Cerebellar nuclear complex (tissue), 1 donor: ENCODE measurements at places on chromosomes 7 and 10.

DNA sequence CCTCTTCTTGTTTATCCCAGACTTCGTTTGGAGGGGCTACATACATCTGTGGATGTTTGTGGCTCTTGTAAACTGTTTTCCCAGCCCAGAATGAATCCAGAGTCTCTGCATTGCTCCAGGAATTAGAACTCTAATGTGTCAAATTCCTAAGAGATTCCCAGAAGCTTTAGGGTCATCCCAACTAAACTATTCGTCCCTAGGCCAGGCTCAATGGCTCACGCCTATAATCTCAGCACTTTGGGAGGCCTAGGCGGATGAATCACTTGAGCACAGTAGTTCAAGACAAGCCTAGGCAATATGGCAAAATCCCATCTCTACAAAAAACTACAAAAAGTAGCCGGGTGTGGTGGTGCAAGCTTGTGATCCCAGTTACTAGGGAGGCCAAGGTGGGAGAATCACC, 28.5 kb downstream of the ARHGAP19 start:
- DNase-seq: no peak

GRCh38 chr7:96734343-96734742, 24.7 kb upstream of the SEM1 start:
- DNase-seq: no peak

DNA sequence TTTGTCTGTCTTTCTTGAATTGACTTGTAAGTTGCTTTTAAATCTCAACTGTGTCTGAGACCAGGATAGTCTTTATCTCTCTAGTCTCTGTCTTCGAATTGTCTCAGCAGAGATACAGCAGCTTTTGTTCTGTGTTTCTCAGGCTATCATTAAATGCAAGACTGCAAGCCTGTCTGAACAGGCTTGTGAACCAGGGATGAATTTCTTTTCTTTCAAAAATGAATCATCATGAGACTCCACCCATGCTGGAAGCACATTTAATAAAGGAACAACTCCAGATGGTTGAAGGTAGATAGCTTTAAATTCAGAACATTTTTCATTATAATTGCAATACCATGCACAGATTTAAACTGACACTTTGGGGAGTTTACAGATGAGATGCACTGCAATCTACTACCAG, 155.9 kb downstream of the SEC23IP start:
- no peak for DNase-seq

- no peak for DNase-seq
Measured at GRCh38 chr10:78288663-78289062, 255.0 kb downstream of the RPS24 start.

DNA sequence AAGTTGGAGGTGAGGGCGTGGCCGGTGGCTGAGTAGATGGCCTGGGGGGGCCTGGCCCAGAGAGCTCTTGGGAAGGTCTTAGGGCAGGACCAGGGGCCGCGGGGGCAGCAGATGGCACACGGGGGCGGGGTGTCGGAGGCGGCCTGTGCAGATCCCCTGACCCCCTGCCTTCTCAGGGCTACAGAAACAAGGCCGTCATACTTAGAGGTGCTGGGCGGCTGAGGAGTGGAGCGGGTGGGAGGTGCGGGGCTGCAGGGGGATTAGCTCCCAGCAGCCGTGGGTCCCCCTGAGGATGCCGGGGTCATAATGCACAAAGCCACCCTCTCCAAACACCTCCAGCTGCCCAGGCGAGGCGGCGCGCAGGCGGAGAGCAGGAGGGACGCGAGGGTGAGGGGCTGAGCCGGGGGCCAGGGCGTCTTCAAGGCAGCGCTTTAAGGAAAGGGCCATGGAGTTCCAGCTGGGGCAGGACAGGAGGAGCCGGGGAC, 40.4 kb upstream of the ZNF32 start:
- no peak for DNase-seq

DNA sequence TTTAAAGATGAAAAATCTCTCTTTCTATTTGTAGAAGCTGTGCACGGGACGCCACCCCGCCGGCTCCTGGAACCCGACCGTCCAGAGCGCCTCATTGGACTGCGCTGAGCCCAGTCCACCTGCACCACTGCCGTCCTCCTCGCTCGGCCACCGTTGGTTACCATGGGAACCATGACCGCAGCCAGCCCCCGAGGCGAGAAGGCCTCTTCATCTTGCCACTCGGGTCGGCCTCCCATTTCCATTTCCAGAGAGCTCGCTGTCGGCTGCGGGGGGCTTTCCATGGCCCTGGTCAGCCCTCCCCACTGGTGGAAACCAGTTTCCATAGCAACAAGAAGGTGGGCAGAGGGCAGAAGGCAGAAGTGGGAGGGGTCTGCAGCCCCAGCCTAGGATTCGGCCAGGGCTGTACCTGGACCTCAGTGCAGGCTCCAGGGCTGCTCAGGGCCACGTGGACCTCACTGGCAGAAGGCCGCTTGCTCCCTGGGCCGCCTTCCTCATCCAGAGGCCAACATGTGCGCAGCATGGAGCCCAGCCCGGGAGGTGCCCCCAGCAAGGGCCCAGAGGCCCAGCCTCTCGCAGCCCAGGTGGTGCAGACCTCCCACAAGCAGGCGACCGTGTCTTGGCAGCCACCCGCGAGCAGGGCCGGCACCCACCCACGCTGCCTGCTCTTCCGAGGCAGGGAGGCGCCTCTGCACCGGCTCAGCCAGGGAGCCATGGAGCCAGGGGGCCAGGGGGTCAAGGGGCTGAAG, 283.5 kb upstream of the PPP2R2D start:
- DNase-seq: no peak

DNA sequence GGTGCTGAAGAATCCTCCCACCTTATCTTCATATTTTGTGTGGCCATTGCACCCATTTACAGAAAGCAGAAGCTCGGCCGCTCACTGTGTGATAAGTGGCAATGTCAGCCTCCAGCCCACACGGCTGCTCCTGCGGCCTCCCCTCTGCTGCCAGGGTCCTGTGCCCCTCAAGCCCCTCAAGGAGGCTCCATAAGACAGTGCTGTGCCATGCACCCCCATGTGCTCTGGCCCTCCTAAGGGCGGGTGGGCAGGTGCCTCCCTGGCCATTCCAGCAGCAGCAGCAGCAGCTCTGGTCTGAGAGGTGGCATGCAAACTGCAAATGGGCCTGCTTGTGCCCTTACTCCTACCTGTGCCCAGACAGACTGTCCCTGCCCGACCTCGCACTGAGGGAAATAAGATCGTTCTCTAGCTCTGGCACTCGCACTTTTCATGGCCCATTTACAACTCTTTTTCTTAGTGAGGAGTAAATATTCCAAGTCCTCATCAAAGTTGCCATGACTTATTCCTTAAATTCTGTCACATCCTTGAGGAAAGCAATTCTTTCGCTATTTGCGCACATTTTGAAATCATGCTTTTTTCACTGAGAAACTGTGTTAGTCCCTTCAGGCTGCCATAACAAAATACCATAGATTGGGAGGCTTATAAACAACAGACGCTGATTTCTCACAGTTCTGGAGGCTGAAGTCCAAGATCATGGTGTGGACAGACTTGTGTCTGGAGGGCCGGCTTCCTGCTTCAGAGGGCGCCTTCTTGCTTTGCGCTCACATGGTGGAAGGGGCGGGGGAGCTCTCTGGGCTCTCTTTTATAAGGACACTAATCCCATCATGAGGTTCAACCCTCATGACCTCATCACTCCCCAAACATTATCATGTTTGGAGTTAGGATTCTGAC, 187.8 kb downstream of the COBL start:
- DNase-seq: no peak

DNA sequence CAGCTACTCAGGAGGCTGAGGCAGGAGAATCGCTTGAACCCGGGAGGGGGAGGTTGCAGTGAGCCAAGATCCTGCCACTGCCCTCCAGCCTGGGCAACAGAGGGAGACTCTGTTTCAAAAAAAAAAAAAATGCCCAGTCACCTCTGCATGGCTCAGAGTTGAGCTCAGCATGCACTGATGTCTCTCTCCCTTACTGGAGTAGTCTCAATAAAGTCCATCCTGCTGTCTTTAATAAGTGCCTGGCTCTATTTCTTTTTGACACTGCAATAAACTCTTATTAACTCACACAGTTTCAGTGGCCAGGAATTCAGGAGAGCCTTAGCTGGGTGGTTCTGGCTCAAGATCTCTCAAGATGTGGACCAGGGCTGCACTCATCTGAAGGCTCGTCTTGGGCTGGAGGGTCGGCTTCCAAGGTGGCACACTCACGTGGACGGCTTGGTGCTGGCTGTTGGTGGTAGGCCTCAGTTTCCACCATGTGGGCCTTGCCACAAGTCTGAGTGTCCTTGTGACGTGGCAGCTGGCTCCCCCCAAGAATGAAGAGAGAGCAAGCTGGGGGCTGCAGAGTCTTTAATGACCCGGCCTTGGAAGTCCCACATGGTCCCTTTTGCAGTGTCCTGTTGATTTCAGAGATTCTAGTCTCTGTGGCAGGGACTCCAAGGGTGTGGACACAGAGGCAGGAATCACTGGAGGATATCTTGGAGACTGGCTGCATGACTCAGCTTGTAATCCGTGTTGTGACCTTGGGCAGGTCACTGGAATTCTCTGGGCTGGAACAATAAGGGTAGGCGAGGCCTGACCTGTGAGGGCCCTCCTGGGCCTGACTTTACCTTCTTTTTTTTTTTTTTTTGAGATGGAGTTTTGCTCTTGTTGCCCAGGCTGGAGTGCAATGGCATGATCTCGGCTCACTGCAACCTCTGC, 85.9 kb upstream of the KMT2C start:
- DNase-seq: no peak

DNA sequence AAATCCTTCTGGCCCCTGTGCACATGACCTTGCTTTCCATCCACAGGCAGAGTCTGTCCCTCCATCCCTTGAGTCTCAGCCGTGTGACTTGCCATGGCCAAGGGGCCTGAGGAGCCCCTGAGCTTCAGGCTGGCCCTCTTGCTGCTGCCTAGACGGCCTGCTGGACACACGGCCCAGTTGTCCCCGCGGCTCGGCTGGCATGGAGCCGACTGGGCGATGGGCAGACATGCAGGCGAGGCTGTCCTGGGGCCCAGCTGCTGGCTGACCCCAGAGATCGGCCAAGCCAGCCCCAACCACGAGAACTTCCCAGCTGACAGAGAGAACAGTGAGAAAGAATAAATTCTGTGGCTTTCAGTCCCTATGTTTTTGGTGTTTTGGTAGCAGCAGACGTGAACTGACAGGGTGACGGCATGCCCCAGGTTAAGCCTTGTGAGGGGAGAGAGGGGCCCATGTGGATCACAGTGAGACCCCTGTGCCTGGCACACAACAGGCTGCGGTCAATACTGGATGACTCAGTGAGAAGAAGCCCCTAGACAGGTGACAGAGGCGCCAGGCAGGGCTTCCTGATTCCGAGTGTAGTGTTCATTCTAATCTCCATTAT, 11.7 kb downstream of the PRKAG2 start:
- no peak for DNase-seq

- no peak for DNase-seq
Measured at GRCh38 chr7:16421333-16422102, at the start of gene CRPPA. Gene CRPPA, minus strand, starts transcription at chr7:16421538. Its CDS starts 216 bp downstream, at chr7:16421322.

GRCh38 chr7:41811941-41812340, 109.1 kb upstream of the INHBA start:
- DNase-seq: no peak

DNA sequence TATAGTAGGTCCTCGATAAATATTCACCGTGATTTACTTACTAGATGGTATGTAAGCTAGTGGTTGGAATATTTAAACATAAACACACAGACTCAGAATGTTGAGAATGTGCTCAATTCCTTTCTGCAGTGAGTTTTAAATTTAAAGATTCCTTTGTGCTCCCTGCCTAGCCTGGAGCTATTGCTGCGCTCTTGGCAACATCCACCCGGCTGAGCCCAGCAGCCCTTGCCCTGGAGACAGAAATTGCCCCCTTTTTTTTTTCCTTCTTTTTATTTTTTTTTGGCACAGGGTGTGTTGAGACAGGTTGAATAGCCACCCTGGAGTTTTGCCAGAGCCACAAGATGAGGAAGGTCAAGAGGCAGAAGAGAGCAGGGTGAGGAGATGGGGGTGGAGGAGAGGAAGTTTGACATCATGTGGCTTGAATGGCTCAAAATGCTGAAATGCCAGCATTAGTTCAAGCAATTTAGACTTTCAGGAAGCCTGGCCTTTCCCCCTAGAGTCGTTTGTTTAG, 180.8 kb downstream of the PRKCQ start:
- no peak for DNase-seq

DNA sequence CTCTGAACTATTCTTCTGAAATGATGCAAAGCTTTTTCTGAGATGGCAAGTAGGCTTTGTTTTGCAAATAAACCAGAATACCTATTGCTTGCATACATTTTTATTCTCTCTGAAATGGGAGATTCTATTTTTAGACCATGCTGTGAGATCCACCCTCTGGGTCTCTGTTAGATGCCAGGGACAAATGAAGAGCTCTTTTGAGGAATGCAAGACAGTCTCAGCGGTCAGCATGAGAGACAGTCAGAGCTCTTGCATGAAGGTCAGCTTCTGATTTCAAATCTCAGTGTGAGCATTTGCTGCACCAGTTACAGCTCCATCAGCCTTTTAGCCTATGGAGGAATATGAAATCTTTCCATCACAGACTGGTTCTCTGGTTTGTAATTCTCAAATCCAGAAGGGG, 429.9 kb upstream of the KLF6 start:
- no peak for DNase-seq

DNA sequence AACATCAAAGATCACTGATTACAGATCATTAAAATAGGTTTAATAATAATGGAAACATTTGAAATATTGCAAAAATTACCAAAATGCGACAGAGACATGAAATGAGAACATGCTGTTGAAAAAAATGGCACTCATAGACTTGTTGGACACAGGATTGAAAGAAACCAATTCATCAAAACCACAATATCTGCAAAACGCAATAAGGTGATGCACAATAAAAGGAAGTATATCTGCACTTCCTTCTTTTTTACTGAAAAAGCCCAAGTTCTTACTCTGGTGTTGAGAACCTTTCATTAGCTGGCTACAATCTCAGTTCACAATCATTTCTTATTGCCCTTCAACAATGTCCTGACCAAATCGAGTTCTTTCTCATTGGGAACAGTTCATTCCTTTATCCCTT, 28.7 kb downstream of the TMEM106B start:
- no peak for DNase-seq

DNA sequence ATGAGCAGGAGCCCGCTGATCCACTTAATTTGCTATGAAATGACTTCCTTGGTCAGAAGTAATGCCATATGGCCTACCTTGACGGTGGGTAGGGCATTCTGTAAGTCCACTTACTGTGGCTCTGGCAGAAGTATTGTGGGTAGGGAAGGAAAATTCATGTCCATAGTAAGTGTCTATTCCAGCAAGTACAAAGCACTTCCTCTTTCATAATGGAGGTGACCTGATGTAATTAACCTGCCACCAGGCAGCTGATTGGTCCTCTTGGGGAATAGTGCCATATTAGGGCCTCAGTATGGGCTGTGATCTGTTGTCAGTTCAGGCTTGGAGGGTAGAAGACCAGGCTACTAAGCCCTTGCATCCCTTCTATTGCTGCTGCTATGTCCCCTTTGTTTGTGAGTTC, 103.9 kb downstream of the SLC37A3 start:
- DNase-seq: no peak

- DNase-seq: no peak
Measured at GRCh38 chr7:64905547-64905946, 2.5 kb downstream of the ZNF273 start.

DNA sequence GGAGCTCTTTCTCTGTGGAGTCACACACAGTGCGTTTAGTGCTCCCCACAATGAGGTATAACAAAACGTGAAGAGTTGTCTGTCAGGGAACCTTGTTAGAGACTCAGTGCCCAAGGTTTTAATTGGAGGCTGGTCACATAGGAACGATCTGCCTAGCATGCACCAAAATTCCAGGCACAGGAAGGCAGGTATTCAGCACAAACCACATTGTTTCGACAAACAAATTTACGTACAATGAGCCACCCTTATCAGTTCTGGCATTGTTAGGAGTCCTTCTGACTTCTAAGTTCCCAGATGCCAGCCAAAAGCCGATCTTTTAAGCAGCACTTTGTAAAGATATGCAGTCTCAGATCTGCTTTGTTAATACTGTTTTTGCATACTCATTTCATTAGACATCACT, 414.2 kb upstream of the MTPN start:
- DNase-seq: no peak

- DNase-seq: no peak
Measured at GRCh38 chr10:71789871-71790270, 16.6 kb upstream of the VSIR start.
